NCI-H2029 treated with DMSO at 0.1 percent for 48 hours (cell line): ENCODE measurements at places on chromosomes 4 and X.

GRCh38 chrX:44435047-44435446 is 91.6 kb upstream of the EFHC2 start:
- DNase-seq, result no peak

DNA sequence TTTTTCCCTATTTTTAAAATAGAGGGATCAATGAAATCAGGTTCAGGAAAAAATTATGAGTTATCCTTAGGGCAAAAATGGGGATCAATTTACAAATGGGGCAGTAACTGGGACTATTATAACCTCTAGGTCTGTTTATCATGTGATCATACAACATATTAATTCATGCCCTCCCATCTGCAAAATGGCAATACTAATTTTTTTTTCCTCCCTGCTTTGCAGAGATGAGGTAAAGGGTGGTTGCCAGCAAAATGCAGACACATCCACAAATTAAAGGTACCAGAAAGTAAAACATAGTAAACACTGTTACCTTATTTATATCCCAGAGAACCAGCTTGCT is 467 bp downstream of the HSD17B11 start:
- no peak for DNase-seq

GRCh38 chr4:182085051-182085480 is 158.1 kb upstream of the TENM3 start:
- no peak for DNase-seq

DNA sequence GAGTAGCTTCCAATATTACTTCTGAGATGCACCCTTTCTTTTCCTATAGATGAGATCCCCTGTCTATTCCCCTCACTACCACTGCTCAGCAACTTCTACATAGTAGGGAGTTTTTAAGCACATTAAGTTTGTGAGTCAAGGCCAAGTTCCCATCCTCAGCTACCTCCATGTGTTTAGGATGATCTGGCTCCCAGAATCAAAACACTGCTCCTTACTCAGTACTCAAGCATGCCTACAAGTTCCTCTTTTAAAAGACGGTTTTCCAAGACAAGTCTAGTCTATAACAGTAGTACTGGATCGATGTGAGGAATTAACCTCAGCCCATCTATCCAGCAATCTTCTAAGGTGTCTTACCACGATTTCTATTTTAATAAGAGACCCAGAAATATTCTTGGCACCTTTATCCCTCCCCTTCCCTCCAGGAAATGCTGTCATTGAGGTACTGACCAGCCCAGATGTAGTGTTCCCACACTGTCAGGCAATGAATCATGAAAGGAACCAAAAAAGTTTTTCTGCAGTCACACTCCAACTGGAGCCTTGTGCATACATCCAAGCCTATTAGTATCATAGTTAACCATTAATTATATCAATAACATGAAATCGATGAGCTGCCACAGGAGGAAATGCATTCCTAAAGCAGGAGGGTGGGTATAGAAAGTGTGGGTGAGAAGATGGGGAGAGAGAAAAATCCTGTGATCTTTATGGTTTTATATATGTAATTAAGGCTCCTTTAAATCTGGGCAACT is 29.6 kb downstream of the AREG start:
- no peak for DNase-seq

GRCh38 chrX:132948648-132949260 is 9.7 kb downstream of the HS6ST2 start:
- no peak for DNase-seq

- DNase-seq, result no peak
Measured at GRCh38 chrX:39299615-39300014, 498.4 kb downstream of the MID1IP1 start.

- no peak for DNase-seq
Measured at GRCh38 chrX:153569475-153569874, 29.5 kb downstream of the CCNQ start.

GRCh38 chrX:108250654-108251579 is 159.3 kb downstream of the ATG4A start:
- no peak for DNase-seq

GRCh38 chrX:152343306-152343705 is 107.8 kb downstream of the GABRA3 start:
- DNase-seq, result no peak
